ENCODE measurements at places on chromosomes 4 and X. TPM values are rescaled to one million over a fixed set of nuclear protein-coding genes. Genes with fewer than 3 reads are reported as not detected.
A peak's percentile ranks its signal among the peaks of the same experiment; 100 is the strongest.

Gene IRS4
- total RNA-seq, result not detected

Gene CDS1
- total RNA-seq, result not detected

Gene OFD1
- total RNA-seq, result 61.4 TPM

Gene ZNF630
- total RNA-seq, result not detected

Gene UGT2B15
- total RNA-seq, result 0.44 TPM

Gene KLHL5
- total RNA-seq, result 61.5 TPM

Gene EVC2
- 0.69 TPM for total RNA-seq

Gene GLRA2
- total RNA-seq, result not detected

Gene CT45A8
- not detected for total RNA-seq

GRCh38 chr4:158236304-158237030 lies 26.2 kb downstream of the TMEM144 start:
- no peak overlapping the region for H3K27ac ChIP-seq
- H3K4me1 ChIP-seq, result no peaks in the 10 kb centered on the region
- H3K27me3 ChIP-seq, result no peaks in the 10 kb centered on the region
- H3K4me3 ChIP-seq, result no peak overlapping the region

DNA sequence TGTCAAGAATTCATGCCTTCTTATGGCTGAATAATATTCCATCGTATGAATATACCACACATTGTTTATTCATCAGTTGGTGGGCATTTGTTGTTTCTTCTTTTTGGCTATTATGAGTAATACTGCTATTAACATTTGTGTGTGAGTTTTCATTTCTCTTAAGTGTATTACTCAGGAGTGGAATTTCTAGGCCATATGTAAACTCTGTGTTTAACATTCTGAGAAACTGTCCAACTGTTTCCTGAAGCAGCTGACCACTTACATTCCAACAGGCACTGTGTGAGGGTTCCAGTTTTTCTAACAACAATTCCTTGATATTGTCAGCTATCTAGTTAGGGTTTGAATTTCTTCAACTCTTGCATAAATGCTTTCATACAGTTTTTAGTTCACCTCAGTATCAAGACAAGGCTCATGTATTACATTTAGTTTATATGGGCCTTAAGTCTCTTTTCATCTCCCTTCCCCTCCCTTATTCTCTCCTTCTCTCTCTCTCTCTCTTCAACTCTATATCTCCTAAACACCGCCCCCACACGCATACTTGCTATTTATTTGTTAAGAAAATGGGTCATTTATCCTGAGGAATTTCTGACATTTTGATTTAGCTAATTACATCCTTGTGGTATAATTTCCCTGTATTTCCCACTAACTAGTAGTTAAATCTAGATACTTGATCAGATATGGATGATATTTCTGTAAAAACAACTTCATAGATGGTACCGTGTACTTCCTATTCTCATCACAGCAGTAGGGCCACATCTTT lies 77.4 kb downstream of the WDR19 start:
- peaks cover 26% of the 10 kb centered on the region for H3K36me3 ChIP-seq
- H3K27ac ChIP-seq, result no peak overlapping the region
- H3K4me3 ChIP-seq, result no peak overlapping the region
- no peaks in the 10 kb centered on the region for H3K27me3 ChIP-seq

- no peak overlapping the region for H3K27ac ChIP-seq
- peaks cover 15% of the 10 kb centered on the region for H3K4me1 ChIP-seq
- H3K36me3 ChIP-seq, result no peaks in the 10 kb centered on the region
- H3K4me3 ChIP-seq, result no peak overlapping the region
- no peak for DNase-seq
- no peaks in the 10 kb centered on the region for H3K27me3 ChIP-seq
These were observed 6.3 kb downstream of the RUFY3 start for GRCh38 chr4:70728091-70728490.

DNA sequence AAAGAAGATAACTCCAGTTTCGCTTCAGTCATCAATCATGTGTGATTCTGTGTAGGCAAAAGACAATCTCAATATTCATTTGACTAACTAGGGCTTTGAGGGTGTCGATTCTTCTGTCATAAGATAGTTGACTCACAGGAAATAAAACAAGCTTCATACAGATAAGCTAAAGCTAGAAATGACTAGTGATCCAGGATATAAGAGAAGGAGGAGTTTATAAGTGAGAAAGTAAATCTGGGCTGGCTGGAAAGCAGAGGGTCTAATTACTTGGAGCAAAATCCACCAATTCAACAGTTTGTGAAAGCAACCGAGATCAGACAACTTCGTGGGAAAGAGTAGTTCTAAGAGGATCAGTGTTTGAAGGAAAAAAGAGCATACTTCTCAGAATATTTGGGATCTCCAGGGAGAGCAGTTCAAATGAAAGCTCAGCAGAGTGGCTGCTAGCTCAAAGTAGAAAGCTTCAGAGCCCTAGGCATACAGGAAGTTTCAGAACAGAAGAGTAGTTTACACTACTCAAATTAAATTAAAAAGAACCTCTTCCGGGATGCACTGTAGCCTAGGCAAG lies 429.3 kb downstream of the INPP4B start:
- no peak overlapping the region for H3K27ac ChIP-seq
- no peaks in the 10 kb centered on the region for H3K36me3 ChIP-seq
- no peak overlapping the region for H3K4me3 ChIP-seq
- DNase-seq, result no peak

- H3K27ac ChIP-seq, result no peak overlapping the region
- DNase-seq, result no peak
- no peak overlapping the region for H3K4me3 ChIP-seq
- peaks cover 6% of the 10 kb centered on the region for H3K4me1 ChIP-seq
These were observed 81.0 kb downstream of the BCOR start for GRCh38 chrX:40016749-40017148.

DNA sequence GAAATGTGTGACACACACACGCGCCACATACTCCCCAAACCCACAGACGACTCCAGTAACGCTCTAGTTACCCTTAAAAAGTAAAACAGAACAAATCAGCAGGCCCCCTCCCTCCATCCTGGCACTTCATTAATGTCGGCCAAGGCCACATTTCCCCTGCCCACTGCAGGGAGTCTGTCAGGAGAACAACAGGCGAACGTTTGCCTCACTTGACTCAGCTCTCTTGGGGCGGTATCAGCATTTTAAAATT lies 671 bp upstream of the FHIP1A start:
- H3K4me3 ChIP-seq, result peak overlapping the region; percentile 86
- peak overlapping the region; percentile 35 for H3K27ac ChIP-seq

GRCh38 chrX:11137543-11138139 lies 26.5 kb downstream of the HCCS start:
- H3K36me3 ChIP-seq, result no peaks in the 10 kb centered on the region
- H3K4me1 ChIP-seq, result no peaks in the 10 kb centered on the region
- H3K27me3 ChIP-seq, result no peaks in the 10 kb centered on the region
- no peak for DNase-seq

DNA sequence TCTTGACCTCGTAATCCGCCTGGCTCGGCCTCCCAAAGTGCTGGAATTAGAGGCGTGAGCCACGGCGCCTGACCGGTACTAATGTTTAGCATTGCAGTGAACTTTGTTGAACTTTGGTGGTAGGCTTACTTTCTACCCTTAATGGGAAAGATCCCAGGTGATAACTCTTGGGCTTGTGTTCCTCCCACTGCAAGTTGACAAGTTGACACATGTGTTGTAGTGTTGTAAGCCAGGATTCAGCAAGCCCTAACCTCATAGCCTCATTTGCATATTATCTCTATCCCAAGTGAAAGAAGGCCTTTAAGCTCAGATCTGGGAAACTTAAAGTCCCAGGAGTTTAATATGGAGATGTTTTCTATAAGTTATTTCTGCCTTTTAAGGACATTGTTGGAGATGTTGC lies 80.0 kb upstream of the CLCN4 start:
- peaks cover 8% of the 10 kb centered on the region for H3K4me1 ChIP-seq
- no peak overlapping the region for H3K27ac ChIP-seq
- peaks cover 35% of the 10 kb centered on the region for H3K36me3 ChIP-seq
- H3K27me3 ChIP-seq, result no peaks in the 10 kb centered on the region

- H3K4me3 ChIP-seq, result no peak overlapping the region
- H3K27me3 ChIP-seq, result peaks cover 5% of the 10 kb centered on the region
- no peaks in the 10 kb centered on the region for H3K36me3 ChIP-seq
- H3K27ac ChIP-seq, result no peak overlapping the region
These were observed 53.4 kb downstream of the AFAP1 start for GRCh38 chr4:7886007-7886973.

- H3K36me3 ChIP-seq, result no peaks in the 10 kb centered on the region
- no peak overlapping the region for H3K27ac ChIP-seq
- no peaks in the 10 kb centered on the region for H3K4me1 ChIP-seq
- no peaks in the 10 kb centered on the region for H3K27me3 ChIP-seq
- DNase-seq, result no peak
These were observed 64.6 kb downstream of the SYNPO2 start for GRCh38 chr4:118953276-118953675.

GRCh38 chr4:112966701-112967488 lies 82.6 kb upstream of the ANK2 start:
- H3K4me1 ChIP-seq, result no peaks in the 10 kb centered on the region
- H3K27me3 ChIP-seq, result no peaks in the 10 kb centered on the region
- no peak for DNase-seq
- no peak overlapping the region for H3K27ac ChIP-seq

- H3K36me3 ChIP-seq, result peaks cover 41% of the 10 kb centered on the region
- H3K27me3 ChIP-seq, result no peaks in the 10 kb centered on the region
- H3K4me1 ChIP-seq, result peaks cover 32% of the 10 kb centered on the region
- peak; percentile 27 for DNase-seq
- peak overlapping the region; percentile 93 for H3K27ac ChIP-seq
These were observed 1.1 kb downstream of the OGT start for GRCh38 chrX:71533851-71534561.

GRCh38 chr4:134327274-134328122 lies 125.9 kb upstream of the PABPC4L start:
- H3K36me3 ChIP-seq, result no peaks in the 10 kb centered on the region
- H3K27ac ChIP-seq, result no peak overlapping the region
- no peaks in the 10 kb centered on the region for H3K27me3 ChIP-seq
- H3K4me1 ChIP-seq, result no peaks in the 10 kb centered on the region

DNA sequence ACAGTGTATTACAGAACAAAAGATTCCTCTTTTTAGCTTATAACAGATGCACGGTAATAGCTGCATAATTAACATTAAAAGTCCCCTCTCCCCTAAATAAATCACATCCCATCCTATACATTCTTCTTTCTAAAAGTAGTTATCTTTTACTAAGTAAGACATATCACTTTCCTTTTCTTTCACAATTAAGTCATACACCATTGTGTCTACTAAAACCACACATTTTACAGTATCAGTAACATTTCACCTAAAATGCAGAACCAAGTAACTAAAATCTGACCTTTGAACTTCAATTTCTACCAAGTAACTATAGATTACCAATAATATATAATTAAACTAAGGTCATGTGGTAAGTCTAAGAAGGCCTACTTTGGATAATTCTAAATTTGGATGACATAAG lies 14.2 kb downstream of the DHX15 start:
- peaks cover 55% of the 10 kb centered on the region for H3K4me1 ChIP-seq
- no peak for DNase-seq
- no peaks in the 10 kb centered on the region for H3K27me3 ChIP-seq
- no peak overlapping the region for H3K27ac ChIP-seq
- no peak overlapping the region for H3K4me3 ChIP-seq
- peaks cover 77% of the 10 kb centered on the region for H3K36me3 ChIP-seq

DNA sequence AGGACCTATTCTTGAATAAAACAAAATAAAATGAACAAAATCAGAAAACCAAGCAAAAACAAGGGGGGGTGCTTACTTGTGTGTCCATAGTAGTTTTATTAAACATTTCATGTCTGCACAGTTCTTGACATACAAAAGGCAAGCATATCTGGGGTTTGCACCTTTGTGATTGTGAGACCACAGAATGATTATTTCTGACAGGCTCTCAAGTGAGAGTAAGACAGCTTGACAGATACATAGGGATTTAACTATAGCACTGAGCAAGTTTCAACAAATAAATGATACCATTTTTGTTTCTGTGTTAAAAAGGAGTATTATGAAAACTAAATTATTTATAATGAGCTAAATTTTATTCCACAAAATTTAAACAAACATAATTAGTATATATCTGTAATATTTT lies 712.0 kb upstream of the PCDH10 start:
- no peaks in the 10 kb centered on the region for H3K27me3 ChIP-seq
- H3K36me3 ChIP-seq, result no peaks in the 10 kb centered on the region
- no peaks in the 10 kb centered on the region for H3K4me1 ChIP-seq
- H3K4me3 ChIP-seq, result no peak overlapping the region

GRCh38 chrX:54798137-54798536 lies at the start of gene ITIH6:
Gene ITIH6, minus strand, starts transcription at chrX:54798255. Its CDS starts 45 bp downstream, at chrX:54798210.
- H3K27ac ChIP-seq, result no peak within 1 kb of the TSS
- H3K36me3 ChIP-seq, result no peaks in the 10 kb centered on the region
- H3K4me1 ChIP-seq, result no peaks in the 10 kb centered on the region
- no peak within 1 kb of the TSS for H3K4me3 ChIP-seq

DNA sequence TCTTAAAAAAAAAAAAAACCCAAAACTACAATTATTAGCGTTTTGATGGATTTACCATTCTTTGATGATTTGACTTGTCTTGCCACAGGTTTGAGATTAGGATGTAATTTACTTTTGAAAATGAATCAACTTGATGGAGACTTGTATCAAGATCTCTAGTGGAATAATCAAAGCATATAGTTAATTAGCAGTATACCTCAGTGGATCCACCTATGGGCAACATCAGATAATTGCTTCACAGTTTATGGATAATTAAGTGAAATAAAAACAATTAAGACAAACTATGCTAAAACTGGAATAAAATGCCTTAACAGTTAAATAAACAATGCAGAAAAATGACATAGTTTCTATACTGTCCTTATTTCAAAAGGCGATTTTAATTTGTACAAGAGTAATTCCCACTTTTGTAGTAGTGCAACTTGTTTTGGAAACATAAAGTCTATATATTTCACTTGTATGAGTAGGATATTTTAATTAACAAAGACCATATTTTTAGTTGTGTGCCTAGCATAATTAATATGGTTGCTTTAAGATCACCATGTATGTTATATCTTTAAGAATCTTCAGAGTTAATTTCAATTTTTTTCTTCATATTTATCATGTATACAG lies 4.2 kb downstream of the CPEB2 start:
- DNase-seq, result no peak
- H3K27ac ChIP-seq, result peak overlapping the region; percentile 41
- H3K4me1 ChIP-seq, result peaks cover 17% of the 10 kb centered on the region
- H3K27me3 ChIP-seq, result no peaks in the 10 kb centered on the region
- H3K36me3 ChIP-seq, result peaks cover 24% of the 10 kb centered on the region
- peak overlapping the region; percentile 66 for H3K4me3 ChIP-seq

- no peaks in the 10 kb centered on the region for H3K4me1 ChIP-seq
- H3K27ac ChIP-seq, result no peak overlapping the region
- H3K36me3 ChIP-seq, result no peaks in the 10 kb centered on the region
- no peak overlapping the region for H3K4me3 ChIP-seq
- DNase-seq, result no peak
These were observed 3.7 kb downstream of the STATH start for GRCh38 chr4:69999420-69999819.

DNA sequence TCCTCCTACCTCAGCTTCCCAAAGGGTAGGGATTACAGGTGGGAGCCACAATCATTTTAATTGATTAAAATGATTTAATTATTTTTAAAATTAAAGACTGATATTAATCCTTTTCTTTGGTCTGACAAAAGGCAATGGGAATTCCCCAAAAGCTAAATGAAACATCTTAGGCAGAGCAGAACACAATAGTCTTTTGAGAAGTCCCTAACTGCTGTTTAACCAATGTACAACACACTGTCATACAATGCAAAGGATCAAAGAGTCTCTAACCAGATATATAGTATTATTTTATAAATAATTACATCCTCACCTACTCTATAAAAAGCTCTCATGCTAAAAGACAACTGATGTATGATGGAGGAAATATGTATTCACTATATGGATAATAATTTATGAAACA lies 47.0 kb downstream of the THAP9 start:
- DNase-seq, result no peak
- peaks cover 26% of the 10 kb centered on the region for H3K36me3 ChIP-seq
- no peak overlapping the region for H3K27ac ChIP-seq
- no peaks in the 10 kb centered on the region for H3K27me3 ChIP-seq
- H3K4me1 ChIP-seq, result no peaks in the 10 kb centered on the region
- H3K4me3 ChIP-seq, result no peak overlapping the region

GRCh38 chrX:39815631-39816030 lies 282.1 kb downstream of the BCOR start:
- H3K4me1 ChIP-seq, result peaks cover 8% of the 10 kb centered on the region
- H3K36me3 ChIP-seq, result no peaks in the 10 kb centered on the region
- peaks cover 14% of the 10 kb centered on the region for H3K27me3 ChIP-seq
- H3K27ac ChIP-seq, result no peak overlapping the region
- DNase-seq, result no peak

Measured in activated B cell treated with CpG ODN at 0.5 μM for 24 hours (primary cell).